Thyroid gland (tissue), 4 donors: ENCODE measurements at places on chromosomes 1 and 21. TPM values are rescaled to one million over a fixed set of nuclear protein-coding genes. Genes with fewer than 3 reads are reported as not detected.

DNA sequence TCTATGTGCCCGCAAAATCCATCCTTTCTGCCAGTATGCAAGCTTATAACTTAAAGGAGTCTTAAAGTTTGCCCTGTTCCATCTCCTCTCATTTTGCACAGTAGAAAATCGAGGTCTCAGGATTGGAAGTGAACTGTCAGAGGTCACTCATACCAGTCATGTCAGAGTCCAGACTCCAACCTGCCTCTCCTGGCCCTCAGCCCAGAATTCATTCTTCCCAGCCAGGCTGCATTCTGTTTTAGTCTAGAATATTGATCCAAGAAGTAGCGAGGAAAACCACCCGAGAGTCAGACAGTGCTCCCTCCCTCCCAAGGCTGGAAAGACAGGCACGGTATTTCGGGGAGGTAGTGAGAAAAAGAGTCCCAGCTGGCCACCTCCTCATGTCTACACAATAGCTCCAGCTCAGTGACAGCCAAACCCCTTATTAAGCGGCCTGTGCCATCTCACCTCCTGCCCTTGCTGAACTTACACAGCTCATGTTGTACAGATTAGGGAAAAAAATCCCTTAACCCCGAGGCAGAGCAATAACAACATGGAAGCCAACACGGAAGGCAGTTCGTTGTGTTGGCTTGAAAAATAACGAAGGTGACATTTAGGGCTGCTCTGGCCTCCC, 89.4 kb downstream of the OMA1 start:
- no peak for DNase-seq

DNA sequence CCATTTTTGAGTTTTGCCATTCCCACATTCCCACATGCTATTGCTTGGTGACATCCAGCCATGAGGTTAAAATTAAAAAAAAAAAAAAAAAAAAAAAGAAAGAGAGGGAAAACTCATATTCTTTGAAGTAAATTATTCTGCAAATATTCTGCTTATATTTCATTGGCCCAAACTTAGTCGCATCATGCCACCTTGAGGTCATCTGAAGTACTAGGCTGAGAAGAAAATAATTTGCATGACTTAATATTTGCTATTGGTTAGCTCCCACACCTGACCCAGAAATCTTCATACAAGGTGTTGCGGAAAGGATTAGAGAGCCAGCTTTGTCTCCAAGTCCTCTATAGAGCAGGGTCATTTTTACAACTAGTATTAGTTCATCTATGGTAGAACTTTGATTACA, 2206.0 kb downstream of the MRPL39 start:
- no peak for DNase-seq

GRCh38 chr1:11568687-11569086, 85.5 kb downstream of the FBXO2 start:
- no peak for DNase-seq

The FYB2 gene
- total RNA-seq: 0.78 TPM
